Ovary (tissue), 10 donors: ENCODE measurements at places on chromosomes 2 and 18. TPM values are rescaled to one million over a fixed set of nuclear protein-coding genes. Genes with fewer than 3 reads are reported as not detected.

REG1B gene
- 8.1 TPM for total RNA-seq

IGFBP2 gene
- total RNA-seq = 333 TPM

APCDD1 gene
- 74.3 TPM for total RNA-seq

GAL3ST2 gene
- not detected for total RNA-seq

TDRD15 gene
- total RNA-seq = 0.23 TPM

DOK6 gene
- total RNA-seq = 2.6 TPM

SRD5A2 gene
- total RNA-seq = not detected

DYSF gene
- 16.5 TPM for total RNA-seq

TXNDC2 gene
- 0.55 TPM for total RNA-seq

MC4R gene
- not detected for total RNA-seq

CPLX4 gene
- total RNA-seq = not detected

POTEJ gene
- not detected for total RNA-seq

E2F6 gene
- 19.6 TPM for total RNA-seq

RGPD6 gene
- total RNA-seq = 67.8 TPM

LYG2 gene
- not detected for total RNA-seq

ALPI gene
- total RNA-seq = not detected

TANC1 gene
- total RNA-seq = 30.5 TPM

ANKMY1 gene
- 21.6 TPM for total RNA-seq

SCG2 gene
- total RNA-seq = 6.3 TPM

HOXD13 gene
- total RNA-seq = not detected

LRRTM4 gene
- total RNA-seq = 1.4 TPM

PLB1 gene
- total RNA-seq = 2.7 TPM

TUBA3E gene
- 0.52 TPM for total RNA-seq

DSG4 gene
- not detected for total RNA-seq

ELOA2 gene
- not detected for total RNA-seq

KIAA2012 gene
- total RNA-seq = 1.00 TPM

C1QL2 gene
- total RNA-seq = 0.10 TPM

HDAC4 gene
- total RNA-seq = 56.7 TPM
